ENCODE measurements at places on chromosomes 7 and 10.

GRCh38 chr10:131141645-131142516, 169.6 kb downstream of the TCERG1L start:
- no peak for DNase-seq

- DNase-seq: no peak
Observed at GRCh38 chr7:143884969-143885559, 16.9 kb downstream of the TCAF1 start.

DNA sequence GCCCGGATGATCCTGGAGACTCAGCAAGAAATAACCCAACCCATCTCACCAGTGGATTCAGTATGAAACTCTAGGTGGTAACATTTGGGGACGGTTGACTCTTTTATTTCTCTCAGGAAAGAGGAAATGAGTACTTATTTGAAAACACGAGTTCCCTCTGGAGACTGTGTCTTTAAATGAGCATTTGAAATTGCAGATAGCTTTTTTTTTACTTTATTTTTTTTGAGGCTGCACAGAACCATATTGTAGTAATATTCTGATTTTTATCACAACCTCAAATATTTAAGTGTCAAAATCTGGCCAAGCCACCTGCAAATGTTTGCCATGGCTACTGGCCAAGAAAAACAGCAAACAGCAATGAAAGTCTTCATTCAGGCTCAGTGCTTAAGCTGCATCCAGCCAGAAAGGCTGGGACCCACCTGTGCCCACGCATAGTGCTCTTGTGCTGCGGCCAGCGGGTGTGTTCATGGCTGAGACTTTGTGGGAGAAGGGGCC, 160.8 kb downstream of the CREB5 start:
- no peak for DNase-seq

DNA sequence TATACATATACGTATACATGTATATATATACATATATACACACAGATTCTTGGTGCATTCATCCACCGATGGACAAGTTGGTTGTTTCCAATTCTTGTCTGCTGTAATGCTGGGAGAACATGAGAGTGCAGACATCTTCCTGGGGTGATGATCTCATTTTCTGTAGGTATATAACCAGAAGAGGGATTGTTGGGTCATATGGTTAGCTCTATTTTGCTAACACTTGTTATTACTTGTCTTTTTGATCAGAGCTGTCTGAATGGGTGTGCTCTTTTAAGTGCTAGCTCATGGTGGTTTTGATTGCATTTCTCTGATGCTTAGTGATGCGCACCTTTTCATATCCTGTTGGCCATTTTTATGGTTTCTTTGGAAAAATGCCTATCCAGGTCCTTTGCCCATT, 106.4 kb downstream of the TAX1BP1 start:
- DNase-seq: no peak

- DNase-seq: no peak
Observed at GRCh38 chr10:17562614-17563013, 54.6 kb downstream of the HACD1 start.

DNA sequence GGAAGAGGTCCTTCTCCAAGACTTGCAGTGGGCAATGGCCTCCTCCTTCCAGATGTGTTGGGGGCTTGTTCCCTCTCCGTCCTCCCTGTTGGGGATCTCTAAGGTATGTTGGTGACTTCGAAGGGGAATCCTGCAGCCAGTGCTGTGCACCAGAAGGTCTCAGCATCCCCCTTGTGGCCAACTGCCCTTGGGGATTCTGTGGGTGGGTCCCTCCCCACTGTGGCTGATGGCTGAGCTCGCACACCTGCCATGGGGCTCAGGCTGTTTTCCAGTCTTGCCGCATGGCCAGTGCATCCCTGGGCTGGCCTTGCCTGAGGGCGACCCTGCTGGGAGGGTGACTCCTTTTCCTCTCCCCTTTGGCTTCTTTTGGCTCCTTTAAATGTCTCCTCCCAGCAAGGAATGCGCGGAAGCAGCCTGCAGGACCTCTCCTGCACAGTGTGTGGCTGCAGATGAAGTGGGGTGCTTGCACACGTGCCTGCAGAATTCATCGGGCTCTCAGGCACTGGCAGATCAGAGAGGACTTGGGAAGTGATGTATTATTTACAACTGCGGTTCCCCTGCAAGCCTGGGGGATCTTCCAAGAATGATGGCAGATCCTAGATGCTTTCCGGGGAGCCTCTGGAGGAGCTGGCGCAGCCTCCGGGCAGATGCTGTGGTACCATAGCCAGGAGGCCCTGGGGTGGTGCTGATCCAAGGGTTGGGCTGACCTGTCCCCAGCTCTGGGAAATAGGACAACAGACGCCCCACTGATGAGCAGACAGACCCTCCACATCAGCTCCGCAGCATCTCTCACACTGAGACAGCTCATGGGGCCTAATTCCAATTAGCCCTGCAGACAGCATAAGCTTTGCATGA, 410.0 kb downstream of the TCERG1L start:
- DNase-seq: no peak

GRCh38 chr7:157977717-157978496, 609.7 kb downstream of the PTPRN2 start:
- DNase-seq: no peak

- DNase-seq: no peak
Observed at GRCh38 chr10:34087095-34087418, 728.0 kb downstream of the PARD3 start.

- DNase-seq: no peak
Observed at GRCh38 chr7:67621704-67622103, 625.1 kb downstream of the TYW1 start.

DNA sequence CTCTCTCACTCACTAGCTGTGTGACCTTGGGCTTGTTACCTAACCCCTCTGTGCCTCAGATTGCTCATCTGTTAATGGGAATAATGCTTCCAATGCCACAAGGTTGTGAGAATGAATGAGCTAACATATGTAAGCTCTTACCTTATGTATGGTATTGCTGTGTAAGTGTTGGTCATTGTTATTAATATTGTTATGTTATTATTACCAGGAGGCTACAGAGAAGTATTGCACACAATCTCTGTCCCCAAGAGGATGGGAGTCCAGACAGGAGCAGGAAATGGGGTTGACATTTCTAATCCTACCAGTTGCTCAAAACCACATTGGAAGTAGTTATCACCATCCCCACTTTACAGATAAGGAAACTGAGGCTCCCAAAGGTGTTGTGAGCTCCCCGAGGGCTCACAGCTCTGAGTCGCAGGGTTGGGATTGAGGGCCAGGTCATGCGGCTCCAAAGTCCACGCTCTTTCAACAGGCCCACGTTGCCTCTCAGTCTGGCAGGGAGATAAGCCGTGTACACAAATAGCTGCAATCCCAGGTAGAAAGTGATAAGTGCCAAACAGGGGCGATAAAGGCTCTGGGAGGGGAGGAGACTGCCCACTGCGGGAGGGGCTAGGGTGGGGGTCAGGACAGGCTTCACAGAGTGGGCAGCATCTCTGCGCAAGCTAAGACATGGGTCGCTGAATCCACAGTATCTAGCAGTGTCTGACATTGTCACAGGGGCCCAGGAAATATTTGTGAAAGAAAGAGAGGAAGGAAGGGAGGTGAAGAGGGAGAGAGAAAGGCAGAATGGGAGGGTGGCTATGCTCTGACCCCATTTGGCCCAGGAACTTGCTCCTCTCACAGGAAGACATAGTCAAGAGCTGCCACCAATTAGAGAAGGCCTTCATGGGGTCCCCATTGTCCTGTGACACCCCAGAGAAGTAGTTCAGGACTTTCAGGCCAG, 9.6 kb upstream of the ZMIZ1 start:
- DNase-seq: no peak

DNA sequence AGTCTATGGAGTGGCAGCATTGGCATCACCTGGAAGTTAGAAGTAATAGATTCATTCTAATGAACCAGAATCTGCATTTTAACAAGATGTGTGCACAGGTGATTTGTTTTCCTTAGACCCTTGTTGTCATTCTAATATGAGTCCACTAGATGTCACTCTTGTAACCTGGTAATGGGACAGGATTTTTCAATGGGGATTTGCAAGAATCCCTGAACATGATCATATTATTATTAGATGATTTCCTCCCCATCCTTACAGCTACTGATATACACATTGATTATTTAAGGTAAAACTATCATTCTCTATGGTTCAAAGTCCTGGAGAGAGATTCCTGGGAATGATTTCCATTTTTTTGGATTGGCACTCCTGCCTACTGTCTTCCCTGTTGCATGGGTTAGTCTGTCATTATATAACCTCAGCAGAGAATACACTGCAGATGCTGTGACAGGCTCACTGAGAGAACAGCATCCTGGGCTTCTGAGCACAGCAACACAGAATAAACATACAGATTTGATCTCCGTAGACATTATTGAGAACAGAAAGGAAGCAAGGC, 194.9 kb downstream of the SUGCT start:
- DNase-seq: no peak

DNA sequence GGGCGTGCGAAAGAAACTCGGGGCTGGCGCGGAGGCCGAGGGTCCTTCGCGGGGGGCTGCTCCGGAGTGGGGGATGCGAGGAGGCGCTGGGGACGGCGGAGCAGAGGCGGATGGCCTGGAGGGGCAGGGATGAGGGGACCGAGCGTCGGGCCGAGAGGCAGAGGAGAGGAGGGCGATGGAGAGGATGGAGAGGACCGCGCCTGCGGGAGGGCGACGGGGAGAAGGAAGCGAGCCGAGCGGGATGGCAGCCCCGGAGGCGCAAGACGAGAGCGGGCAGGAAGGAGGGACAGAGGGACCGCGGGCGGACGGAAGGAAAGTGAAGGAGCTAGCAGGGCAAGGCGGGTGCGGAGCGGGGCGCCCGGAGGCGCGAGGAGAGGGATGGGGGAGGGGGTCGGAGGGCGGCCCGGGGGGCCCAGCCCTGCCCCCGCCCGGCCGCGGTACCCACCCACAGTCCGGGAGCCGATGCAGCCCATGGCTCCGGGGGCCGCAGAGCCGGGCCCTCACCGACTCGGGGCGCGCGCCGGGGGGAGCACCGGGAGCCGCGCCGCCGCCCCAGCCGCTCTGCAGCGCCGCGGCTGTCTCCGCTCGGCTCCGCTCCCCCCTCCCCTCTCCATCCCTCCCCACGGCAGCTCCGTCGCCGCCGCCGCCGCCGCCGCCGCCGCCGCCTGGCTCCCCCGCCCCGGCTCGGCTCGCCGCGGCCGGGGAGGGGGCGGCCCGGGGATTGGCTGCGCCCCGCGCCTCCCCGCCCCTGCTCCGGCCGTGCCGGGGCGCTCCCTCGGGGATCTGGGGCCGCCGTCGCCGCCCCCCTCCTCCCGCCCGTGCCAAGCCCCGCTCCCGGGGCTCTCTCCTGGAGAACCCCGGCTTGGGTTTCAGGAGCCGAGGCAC, at the start of gene FAM131B:
TSS of gene FAM131B (minus strand) at position 583 of the 885 bp plus-strand sequence. CDS start at position 473, 110 bp downstream.
- no peak for DNase-seq

- DNase-seq: no peak
Observed at GRCh38 chr10:68550747-68551411, 9.3 kb upstream of the TET1 start.

DNA sequence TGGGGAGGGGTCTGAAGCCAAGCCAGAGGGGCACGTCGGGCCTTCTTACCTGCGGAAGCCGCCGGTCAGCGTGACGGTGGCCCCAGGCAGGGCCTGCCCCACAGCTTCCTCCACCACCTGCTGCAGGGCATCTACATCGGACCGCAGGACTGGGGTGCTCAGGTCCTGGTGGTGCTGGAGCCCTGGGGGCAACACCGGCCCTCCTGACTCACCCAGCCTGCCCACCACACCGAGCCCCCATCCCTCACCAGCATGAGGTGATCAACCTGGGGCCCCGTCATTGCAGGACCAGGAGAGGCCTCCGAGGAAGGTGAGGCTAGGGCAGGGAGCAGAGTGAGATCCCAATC, 8.0 kb downstream of the POLM start:
- no peak for DNase-seq

GRCh38 chr7:38335128-38335491, 61.7 kb upstream of the TARP start:
- no peak for DNase-seq

GRCh38 chr10:94315975-94316464, 46.7 kb downstream of the NOC3L start:
- DNase-seq: no peak
